ENCODE measurements at places on chromosomes 1 and 21.
A peak's percentile ranks its signal among the peaks of the same experiment; 100 is the strongest.

DNA sequence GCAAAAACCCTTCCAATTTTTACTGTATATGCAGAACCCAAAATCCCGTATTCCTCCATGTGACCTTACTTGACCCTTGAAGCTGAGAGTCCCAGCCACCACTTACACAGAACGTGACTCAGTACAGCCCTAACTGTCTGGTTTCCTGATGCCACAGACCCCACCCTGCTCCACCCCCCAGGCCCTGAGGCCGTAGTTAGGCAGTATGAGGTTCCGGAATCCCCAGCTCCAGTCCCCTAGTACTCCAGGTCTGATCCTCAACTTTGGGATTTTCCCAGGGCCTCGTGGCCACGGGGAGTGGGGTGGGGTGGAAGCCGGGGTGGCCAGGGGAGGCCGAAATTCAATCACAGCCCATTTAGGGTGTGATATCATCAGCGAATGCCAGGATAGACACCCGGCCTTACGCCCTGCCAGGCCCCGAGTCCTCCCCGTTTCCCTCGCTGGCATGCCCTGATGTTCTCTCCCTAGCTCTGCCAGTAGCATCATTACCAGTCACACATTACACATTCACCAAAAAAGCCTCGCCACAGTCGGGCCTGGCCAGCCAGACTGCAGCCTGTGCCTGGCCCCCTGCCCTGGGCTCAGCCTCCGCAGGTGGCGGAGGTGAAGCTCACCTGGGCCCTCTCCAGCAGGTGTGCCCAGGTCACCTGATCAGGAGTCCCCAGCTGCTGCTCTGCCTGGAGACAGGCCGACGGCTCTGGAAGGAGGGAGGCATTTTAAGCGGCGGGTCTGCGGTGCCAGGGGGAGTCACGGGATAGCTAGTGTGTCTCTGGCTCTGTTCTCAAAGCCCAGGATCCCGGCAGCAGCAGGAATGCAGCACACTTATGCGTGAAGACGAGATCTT, 70.8 kb downstream of the SCCPDH start:
- no peak for DNase-seq

- no peak for DNase-seq
Observed at GRCh38 chr1:185775501-185775900, 41.3 kb downstream of the HMCN1 start.

DNA sequence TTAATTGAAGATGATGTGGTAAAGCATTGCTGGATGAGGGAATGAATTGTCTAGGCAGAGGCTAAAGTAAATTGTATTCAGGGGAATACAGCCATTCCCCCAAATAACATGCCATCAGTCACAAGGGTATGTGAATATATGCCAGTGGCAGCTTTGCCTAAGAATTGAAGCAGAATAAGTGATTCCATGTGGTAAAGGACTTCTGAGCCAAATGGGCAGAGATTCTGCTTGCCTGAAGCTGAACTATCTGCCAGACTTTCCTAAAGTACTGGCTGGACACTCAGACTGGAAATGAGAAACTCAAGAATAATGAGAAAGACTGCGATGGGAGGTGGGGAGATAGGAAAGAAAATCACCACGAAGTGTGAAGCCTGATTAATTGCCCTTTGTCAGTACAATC, 2.4 kb downstream of the LIX1L start:
- no peak for DNase-seq

DNA sequence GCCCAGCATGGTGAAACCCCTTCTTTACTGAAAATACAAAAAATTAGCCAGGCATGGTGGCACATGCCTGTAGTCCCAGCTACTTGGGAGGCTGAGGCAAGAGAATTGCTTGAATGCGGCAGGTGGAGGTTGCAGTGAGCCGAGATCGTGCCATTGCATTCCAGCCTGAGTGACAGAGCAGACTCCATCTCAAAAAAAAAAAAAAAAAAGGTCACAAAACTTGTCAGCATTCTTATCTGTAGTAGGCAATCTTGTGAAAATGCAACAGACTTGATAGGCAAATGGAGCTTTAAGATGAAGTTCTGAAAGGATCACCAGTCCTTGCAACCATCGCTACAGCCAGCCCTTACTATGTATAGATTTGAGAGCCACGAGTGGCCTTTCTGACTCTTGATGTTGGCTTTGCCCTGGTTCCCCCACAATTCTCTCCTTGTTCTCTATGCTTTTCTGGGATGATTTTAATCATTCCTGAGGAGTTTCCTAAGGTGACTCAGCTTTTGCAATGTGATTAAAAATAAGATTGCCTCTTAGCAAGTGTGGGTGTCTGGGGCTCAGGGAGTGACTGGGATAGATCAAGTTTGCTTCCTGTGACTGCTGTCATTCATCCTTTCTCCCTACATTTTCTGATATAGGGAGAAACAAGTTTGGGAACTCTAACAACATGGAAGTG, 7.1 kb upstream of the MAP1LC3C start:
- DNase-seq, result no peak

- DNase-seq, result no peak
Observed at GRCh38 chr21:42633858-42634257, 19.6 kb upstream of the PDE9A start.

DNA sequence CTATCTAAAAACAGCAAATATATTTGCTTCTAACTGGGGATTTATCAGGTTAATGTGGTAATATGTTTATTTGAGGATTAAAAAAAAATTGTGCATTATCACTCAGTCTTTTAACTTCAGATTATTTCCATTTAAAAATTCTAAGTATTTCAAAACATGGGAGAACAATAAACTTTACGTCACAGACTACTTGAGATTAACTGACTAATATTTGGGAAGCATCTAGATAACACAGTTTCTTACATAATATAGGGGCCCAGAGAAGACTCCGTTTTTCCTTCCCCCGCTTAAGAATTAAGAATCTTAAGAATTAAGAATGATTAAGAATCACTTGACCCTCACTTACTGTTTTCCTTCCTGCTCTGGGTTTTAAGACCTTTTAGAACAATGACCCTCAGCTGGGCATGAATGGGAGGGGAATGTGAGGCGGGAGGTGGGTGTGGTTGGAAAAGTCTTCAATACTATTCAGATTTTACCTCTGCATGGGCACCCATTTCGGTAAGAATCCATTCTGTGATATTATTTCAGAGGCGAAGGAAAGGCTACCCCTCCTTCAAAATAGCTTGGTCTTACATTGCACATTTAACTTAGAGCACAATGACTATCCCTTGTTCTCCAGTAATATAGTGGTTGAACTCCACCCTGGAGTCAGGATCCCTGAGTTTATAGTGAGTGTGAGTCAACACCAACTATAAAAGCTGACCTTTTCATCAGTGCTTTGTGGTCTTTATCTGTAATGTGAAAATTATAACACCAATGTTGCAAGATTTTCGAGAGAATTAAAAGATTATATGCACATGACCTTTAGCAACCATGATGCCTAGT, 821.3 kb downstream of the USP25 start:
- DNase-seq, result no peak

DNA sequence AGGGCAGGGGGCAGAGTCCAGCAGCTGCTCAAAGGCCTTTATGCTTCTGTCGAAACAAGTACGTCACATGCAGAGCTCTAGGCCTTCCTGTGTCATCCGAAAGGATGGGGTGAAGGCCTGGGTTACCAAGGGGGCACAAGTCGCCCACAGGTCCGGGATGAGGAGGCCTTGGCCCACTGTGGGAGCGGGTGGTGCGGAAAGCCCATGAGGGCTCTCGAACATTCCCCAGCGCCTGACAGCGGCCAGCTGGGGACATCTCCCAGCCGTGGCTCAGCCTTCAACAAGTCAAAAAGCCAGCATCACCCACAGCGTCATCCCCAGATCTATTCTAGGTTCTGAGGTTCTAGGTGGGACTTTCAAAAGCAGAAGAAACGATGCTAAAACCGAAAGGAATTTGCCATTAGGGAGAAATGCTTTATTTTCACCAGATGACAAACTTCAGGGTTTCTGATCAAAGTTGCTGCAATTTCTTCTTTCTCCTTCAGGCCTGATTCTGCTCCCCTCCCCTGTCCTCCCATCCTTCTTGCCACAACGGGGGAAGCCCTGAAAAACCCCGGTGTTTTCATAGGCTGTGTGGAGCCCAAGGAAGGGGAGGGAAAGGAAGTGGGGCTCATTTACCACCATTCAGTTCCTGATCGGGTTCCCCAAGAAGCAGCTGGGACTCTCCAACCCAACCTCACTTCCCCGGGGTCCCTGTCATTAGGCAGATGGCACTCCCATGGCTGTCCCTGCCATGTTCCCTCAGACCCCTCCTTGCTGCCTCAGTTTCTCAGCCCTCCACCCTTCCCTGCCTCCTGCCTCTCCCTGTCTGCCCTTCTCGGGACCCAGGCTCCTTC, 17.6 kb downstream of the GPR137B start:
- no peak for DNase-seq

DNA sequence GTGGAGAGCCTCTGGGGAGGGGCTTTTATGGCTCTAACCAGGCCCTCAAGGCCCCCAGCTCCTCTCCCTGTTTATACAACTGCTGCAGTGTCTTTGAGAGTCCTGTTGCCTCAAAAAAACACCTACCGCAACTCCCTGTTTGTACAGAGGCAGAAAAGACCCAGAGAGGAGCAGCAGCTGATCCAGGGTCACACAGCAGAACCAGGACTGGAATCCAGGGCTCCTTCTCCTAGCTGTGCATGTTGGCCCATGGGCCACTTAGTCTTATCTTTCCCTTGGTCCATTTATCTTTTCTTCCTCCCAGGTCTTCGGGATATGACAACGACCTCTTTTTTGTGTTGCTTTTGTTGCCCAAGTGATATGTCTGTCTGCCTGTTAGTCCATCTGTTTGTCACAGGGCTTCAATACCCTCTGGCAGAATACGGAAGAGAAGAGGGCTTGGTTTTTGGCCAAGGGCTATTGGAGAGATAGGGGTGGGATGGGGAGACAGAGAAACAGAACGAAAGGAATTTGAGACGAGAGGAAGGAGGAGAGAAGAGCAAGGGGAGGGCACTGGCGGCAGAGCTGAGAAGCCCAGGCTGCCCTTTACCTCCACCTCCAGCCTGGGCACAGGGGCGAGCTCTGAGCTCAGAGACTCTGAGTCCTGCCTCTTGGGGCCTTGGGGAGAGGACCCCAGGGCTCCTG, 33.5 kb upstream of the WASF2 start:
- no peak for DNase-seq

DNA sequence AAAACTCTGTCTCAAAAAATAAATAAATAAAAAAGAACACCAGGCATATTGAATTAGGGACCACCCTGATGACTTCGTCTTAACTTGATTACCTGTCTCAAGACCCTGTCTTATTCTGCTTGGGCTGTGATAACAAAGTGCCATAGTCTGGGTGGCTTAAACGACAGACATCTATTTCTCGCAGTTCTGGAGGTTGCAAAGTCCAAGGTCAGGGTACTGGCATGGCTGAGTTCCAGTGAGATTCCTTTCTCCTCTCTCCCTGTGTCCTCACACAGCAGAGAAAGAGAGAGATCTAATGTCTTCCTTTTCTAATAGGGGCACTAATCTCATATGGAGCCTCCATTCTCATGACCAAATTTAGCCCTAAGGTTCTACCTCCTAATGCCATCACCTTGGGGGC, 145.6 kb downstream of the HUNK start:
- DNase-seq, result no peak

GRCh38 chr1:39130325-39130724, 74.2 kb upstream of the MACF1 start:
- no peak for DNase-seq

DNA sequence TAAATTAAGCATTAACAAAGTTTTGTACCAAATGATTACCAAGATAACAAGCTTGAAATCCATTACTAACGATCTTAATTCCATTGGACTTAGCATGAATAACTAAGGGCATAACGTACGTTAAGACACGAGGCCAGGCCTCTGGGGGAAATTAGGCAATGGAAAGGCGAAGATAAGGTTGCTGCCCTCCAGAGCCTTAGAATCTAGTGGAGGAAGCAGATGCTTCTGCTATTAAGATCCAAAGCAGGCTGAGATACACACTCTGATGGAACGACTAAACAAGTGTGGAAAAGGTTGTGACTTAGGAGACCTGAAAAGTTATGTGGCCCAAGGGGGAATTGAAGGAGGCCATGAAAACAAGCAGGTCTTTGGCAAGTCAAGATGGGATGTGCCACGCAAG, 6.0 kb downstream of the AKNAD1 start:
- no peak for DNase-seq

DNA sequence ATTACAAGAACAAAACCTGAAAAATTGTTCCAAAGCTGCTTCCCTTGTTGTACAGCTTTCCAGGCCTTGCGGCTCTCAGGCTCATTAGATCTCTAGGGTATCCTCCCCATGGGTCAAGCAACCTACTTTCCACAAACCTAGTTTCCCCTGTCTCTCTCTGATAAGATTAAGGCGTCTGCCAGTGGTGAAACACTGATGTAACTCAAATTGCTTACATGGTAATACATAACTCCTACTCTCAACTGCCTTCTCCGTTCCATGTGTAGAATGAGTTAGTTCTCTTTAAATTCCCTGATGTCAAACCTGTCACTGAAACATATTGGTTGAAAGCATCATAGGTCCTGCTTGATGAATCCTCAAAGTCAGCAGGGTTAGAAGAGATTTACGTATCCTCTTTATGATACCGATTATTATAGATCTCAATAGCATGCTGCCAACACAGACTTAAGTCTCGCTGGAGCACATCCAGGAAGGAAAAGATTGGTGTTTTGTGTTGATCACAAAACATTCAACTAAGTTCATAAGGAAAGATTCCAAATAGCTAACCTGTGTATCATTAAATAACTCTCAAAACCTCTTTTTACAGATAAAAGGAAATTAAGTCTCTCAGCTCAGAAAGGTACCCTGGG, 10.6 kb downstream of the PPP1R15B start:
- peak; percentile 78 for DNase-seq

GRCh38 chr1:30397576-30397975, 325.8 kb downstream of the MATN1 start:
- DNase-seq, result no peak

GRCh38 chr21:21612466-21612865, 614.3 kb downstream of the NCAM2 start:
- DNase-seq, result no peak

DNA sequence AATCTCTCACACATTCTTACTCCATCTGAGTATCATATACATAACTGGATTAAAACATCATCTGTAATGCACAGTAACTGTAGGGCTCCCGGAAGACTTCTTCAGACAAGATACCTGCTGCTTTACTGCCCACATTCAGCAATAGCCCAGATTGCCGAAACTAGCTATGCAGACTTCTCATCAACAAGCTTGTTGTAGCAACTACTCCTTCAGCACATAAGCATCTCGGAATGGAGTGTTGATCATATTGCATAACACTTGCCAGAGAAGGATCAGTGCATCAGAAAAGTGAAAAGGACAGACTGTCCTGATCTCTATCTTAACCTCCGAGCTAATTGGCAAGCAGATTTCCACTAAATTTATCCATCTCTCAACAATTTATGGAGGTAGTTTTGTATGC, 354.6 kb upstream of the C1orf87 start:
- no peak for DNase-seq

GRCh38 chr1:115829023-115829674, 11.8 kb downstream of the NHLH2 start:
- no peak for DNase-seq

DNA sequence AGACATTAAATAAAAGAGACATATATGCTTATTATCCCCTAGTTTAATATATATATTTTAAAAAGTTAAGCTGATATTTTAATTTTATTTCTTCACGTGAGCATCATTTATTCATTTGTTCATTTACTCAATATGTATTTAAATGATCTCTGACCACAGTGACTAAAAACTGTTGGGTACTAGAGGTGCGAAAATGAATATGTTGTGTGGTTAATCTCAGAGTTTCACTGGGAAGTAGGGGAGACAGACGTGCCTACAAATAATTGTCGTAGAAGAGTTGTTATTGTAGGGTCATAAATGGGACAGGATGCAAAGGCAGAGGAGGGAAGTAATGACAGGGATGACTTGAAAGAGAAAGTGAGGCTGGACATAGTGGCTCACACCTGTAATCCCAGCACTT, 213.0 kb upstream of the CACYBP start:
- no peak for DNase-seq
